ENCODE measurements at places on chromosomes 3 and 15.
A peak's percentile ranks its signal among the peaks of the same experiment; 100 is the strongest.

- DNase-seq, result no peak
Observed at GRCh38 chr3:10121064-10121463, 5.6 kb downstream of the BRK1 start.

DNA sequence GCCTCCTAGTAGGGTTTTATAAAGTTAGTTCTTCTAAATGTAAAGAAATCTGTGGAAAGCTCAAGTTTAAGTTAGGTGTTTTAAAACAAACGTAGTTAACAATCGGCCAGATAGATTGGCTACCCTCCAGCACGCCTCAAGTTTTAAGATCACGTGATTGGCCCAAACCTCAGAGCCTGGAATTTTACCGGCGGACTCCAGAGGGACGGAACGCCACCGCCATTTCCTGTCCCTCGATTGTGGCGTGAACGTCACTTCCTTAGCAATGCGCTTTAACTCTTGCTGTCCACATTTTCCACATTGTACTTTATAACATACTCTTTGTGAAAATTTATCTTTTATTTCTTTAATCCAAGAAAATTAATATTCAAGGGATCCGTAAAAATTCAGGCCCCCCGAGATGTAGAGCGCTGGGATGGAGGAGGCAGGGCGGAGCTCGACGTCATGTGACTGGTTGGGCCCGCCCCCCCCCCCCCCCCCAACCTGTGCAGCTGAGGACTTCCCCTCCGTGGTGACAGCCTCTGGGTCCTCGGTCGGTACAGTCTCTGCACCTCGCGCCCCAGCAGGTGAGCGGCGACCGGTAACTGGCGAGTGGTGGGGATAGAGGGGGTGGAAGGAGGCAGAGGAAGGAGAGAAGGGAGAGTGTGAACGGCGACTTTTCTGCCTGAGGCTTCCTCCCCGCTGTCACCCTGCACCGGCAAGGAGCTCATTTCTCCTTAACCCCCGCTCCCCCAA, at the start of gene ATP6V1A:
ATP6V1A (plus strand) TSS at position 488 of the 735 bp plus-strand sequence. CDS start 31,719 bp downstream, outside the sequence.
- peak; percentile 98 for DNase-seq

- no peak for DNase-seq
Observed at GRCh38 chr15:53013329-53013728, 223.2 kb upstream of the ONECUT1 start.

DNA sequence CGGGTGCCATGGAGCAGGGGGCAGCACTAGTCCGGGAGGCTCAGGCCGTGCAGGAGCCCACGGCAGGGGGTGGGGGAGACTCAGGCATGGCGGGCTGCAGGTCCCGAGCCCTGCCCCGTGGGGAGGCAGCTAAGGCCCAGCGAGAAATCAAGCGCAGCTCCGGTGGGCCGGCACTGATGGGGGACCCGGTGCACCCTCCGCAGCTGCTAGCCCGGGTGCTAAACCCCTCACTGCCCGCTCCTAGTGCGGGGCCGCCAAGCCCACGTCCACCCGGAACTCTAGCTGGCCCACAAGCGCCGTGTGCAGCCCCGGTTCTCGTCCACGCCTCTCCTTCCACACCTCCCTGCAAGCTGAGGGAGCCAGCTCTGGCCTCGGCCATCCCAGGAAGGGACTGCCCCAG, 49.6 kb upstream of the SOX14 start:
- DNase-seq, result no peak

DNA sequence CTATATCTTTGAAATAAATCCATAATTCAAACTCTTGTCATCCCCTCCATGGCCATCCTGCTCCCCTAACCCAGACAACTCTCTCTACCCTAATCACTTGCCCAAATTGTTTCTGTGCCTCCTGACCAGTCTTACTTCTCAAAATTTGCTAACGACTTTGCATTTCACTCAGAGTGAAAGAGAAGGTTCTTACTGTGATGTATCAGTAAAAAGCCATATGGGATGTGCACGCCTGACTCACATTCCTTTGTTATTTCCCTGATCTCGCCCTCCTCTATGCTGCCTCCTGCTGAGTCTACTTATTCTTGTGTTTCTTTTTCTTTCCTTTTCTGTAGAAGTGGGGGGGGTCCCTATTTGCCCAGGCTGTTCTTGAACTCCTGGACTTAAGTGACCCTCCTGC, 487.2 kb upstream of the FRG2C start:
- no peak for DNase-seq

GRCh38 chr3:16475766-16476165, 37.7 kb downstream of the RFTN1 start:
- DNase-seq, result no peak

- peak; percentile 78 for DNase-seq
Observed at GRCh38 chr3:25592510-25592968, 72.2 kb downstream of the TOP2B start.

DNA sequence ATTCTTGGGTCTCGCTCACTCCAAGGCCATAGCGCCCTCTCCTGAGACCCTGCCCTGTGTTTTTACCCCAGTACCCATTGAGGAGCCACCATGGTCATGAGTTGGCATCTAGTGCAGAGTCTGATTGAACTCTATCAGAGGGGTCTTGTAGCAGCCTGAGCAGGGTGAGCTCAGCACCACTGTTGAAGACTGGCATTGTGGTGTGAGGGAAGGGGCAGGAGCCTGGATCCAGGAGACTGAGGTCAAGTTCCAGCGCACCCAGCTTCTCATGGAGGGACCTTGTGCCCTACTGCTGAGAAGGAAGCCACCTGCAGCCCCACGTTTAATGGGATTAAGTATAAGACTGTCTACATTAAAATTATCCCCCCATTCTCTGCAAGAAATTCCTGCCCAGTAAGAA, 65.8 kb upstream of the LARS2 start:
- no peak for DNase-seq

GRCh38 chr3:196650740-196651311, 11.3 kb downstream of the NRROS start:
- peak; percentile 88 for DNase-seq

DNA sequence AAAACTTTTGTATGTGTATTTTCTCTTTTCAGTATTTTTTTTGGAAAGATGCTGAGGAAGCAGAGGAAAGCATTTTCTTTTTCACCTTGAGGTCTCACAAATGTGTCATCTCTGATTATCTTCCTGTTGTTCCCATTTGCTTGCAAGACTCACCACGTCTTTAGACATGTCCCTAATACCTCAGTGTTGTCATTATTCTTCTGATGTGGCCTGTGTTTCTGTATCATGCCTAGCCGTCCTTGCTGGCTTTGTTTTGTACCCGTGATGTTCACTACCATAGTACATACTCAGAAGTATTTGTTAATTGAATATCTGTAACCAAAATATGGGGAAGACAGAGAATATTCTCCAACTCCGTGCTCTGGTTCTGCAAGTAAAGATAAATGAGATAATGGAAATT, 5.0 kb upstream of the P2RY14 start:
- DNase-seq, result no peak

DNA sequence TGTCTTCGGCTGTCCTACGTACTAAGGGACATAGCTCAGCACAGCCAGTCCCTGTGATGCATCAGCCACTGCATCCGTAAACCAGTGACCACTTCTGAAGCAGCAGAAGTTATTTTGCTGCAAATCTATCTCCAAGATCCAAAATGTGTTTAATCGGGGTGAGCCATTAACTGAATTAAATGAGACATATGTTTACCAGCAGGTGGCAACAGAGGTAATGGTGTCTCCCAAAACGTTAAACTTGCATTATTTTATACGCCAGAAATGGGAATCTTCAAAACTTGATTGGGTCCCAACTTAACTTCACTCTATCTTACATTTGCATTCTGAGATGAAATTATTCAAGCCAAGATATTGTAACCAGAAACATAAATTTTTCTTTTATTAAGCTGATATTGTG, 75.3 kb upstream of the BOC start:
- DNase-seq, result peak; percentile 65

GRCh38 chr3:191783024-191783423, 322.1 kb downstream of the PYDC2 start:
- no peak for DNase-seq

DNA sequence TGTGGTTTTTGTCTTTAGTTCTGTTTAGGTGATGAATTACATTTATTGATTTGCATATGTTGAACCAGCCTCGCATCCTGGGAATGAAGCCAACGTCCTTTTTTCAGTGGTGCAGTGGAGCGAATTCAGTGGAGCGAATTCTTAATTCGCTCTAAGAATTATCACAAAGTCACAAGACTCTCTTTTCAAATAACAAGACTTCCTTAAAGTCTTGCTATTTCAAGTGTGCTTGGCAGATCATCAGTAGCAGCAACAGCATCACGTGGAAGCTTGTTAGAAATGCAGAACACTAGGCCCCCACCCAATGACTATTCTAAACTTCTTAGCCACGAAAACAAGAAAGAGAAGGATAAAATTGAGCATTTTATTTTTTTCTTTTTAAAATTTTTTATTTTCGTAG, 58.1 kb upstream of the CD200R1L start:
- no peak for DNase-seq

- DNase-seq, result no peak
Observed at GRCh38 chr15:74208496-74208895, 5.9 kb upstream of the STRA6 start.

GRCh38 chr15:71746719-71747118, 63.6 kb upstream of the NR2E3 start:
- no peak for DNase-seq

DNA sequence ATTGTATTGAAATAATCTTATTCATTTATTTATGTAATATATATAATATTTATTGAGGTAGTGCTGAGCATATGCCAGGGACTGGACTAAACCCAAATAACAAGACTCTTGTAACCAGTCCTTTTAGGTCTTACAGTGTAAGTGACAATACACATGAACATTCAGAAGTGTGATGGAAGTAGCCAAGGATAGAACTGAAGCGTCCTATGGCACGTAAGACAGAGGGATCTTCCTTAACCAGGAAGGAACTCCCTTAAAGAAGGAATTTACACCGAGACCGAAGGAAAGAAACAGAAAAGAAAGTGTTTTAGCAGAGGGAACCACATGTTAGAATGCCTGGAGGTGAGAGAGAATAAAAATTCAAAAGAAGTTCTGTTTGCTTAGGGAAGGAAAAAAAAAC, 23.6 kb upstream of the CLDN1 start:
- no peak for DNase-seq

DNA sequence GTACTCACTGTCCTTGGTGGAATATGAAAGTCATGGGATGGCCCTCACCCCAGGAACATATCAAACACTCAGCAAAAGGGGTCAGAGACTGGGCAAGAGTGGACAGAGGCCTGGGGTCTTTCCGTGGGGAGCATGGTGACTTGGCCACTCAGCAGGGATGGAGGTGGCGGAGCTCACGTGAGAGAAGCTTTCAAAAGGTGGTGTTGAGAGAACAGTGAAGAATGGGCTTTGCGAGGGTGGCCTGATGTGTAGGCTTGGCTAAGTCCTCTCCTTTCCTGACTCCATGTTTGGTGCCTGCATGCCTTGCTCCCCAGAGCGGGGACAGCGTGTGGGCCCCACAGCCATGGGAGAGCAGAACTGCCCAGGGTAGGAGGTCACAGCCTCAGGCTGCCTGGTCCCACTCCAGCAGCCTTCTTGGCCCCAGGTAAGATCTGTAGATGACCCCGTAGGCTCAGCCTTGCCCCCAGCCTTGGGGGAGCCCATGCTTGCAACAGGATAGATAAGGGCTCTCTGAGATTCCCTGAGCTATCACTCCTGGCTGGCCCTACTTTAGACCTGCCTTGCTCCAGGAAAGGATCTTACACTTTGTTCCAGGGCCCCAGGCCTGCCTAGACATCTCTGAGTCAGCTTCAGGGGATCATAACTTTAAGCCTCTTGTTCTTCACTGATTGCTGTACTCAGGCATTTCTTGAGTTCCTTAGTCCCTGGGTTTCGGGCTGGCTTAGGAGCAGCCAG, 17.0 kb downstream of the RPLP1 start:
- DNase-seq, result no peak

DNA sequence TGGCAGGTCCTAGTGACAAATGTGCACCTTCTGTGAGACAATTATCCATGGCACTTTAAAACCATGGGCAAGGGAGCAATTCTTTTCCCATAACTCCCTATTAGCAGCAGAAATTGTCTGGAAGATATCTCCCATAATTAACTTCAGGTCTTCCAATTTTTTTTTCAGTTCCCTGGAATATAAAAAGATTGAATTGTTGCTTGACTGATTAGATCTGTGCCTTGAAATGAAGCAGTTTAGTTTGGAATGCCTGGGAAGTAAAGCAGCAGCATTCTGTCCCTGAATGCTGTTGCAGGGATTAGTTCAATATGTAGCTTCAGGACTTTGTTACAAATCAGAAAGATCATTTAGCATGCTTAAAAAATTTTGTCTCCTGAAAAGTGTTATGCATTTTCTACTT, 137.0 kb upstream of the GOLGA6L4 start:
- DNase-seq, result no peak

DNA sequence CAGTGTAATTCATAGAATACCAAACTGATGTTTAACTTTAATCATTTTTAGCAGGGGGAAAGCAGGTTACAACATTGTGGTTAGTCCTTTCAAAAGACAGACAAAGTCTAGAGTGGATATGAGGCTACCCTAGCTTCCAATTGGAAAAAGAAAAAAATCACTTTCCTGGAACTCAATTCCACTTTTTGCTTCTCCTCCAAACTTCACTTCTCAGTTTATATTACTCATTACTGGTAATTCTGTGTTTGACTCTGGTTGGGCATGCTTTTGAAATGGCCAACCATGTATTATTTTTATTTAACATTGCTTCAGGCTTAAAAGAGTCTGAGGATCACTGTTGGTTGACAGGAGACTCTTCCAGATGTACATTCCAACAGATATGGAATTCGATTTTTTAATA, 84.8 kb downstream of the RAP2B start:
- DNase-seq, result no peak

GRCh38 chr3:17404548-17404947, 337.9 kb downstream of the TBC1D5 start:
- no peak for DNase-seq

DNA sequence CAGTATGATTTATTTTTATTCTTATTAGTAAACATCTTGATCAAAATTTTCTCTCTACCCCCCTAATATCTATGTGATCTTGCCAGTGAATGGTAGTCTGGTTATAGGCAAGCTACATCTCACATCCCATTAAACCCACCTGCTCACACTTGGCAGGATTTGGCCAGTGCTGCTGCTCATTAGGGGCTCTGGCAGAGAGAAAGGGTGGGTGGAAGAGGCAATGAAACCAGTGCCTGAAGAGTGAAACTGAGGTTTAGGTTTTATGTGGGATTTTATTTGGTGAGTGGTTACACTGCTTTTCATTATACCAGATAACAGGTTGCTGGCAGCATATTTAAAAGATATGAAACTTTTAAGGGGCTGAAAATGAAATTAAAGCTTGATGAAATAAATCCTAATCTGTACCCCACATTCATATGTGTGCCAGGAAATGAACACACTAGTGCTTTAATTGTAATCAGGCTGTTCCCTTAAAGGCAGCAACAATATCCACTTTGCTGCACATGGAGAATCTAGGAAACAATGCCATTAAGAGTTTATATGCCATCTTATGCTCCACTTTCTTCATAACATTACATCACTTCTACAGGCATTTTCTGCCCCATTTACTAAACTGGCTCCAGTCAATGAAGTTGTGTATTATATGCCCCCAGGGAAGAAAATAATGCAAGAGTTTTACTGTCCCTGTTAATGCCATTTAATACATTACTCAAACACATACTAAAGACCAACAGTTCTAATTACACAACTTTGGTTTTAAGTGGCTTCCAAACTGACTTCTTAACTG, 688.7 kb downstream of the MECOM start:
- DNase-seq, result no peak

GRCh38 chr3:197151580-197151979, 122.0 kb upstream of the MELTF start:
- peak; percentile 50 for DNase-seq

GRCh38 chr3:138023754-138024153, 13.8 kb downstream of the CLDN18 start:
- no peak for DNase-seq

Data from hematopoietic multipotent progenitor cell treated with erythropoietin and hydrocortisone succinate and interleukin-3 and kit ligand, for 4 days (in vitro differentiated cells).